ENCODE measurements at places on chromosomes 6 and 20. TPM values are rescaled to one million over a fixed set of nuclear protein-coding genes. Genes with fewer than 3 reads are reported as not detected.

GRCh38 chr6:40606526-40606925, 19.4 kb upstream of the LRFN2 start:
- DNase-seq = no peak

DNA sequence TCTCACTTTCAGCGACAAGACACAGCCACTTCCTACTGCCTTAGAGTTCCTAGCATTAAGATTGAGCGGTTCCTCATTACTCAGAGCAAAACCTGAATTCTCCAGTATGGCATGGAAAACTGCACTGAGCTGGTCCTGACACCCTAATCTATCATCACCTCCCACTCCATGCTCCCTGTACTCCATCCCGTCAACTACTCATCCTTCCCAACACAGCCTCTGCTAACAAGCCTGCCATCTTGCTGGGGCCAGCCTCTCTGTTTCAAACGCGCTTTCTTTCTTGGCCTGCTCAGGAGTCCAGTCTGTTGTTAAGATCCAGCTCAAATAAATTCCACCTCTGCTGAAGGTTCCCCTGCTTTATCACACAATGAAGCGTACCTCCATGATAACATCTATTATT, 12.0 kb downstream of the PRKN start:
- DNase-seq = no peak

- DNase-seq = no peak
Observed at GRCh38 chr6:137016356-137016755, 28.4 kb downstream of the IL20RA start.

- DNase-seq = no peak
Observed at GRCh38 chr6:12392490-12392889, 102.3 kb downstream of the EDN1 start.

DNA sequence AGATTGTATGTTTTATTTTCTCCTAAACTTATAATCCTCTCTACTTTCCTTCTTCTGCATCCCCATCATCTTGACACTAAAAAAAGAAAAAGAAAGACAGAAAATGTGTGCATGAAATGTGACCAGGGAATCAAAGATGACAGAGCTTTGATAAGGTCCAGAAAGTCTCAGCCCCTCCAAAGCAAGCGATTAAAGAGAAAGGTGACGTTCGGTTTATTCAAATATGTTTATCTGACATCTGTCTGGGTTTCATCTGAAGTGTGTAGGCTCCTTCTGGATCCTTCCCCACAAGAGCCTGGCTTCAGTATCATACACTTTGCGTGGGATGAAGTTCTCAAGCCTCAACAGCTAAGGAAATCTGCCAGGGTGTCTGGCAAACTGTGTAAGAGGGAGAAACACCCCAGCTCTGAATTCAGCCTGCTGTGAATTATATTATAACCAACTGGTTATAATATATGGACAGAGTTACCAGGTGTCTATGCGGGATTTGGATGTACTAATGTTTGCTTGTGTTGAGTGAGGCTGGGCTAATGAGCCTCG, 263.0 kb downstream of the ZNF217 start:
- no peak for DNase-seq

DNA sequence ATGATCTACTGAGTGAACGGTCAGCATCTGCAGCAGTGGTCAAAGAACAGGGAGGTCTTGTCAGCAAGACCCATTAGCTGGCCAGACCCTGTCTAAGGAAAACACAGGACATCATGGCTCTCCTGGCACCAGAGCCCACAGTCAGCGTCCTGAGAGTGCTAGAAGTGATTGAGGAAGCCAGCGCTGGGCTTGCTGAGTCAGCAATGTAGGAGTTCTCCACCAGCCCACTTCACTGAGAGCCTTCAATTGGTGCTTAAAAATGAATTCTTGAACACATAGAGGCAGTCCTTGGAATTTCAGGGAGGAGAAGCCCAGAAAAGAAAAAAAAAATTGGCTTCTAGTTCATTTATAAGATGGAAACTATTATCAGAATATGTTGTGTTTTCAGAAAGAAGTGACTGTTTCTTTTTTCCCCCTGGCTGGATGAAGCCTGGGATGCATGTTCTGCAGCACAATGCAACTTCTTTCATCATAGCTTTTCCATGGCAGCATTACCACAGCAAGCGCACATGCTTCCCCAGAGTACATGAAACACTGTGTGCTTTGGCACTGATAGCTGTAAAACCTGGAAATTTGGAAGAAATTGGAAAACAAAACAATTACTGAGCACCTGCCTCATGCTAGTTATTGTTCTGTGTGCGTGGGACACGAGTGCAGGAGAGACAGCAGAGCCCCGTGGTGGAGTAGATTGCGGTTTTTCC, 899.9 kb downstream of the C6orf118 start:
- no peak for DNase-seq

EYA4 gene
- total RNA-seq = 35.5 TPM

FOXA2 gene
- total RNA-seq = not detected
